Right renal cortex interstitium (tissue), 3 donors: ENCODE measurements at places on chromosomes 1 and 21.

DNA sequence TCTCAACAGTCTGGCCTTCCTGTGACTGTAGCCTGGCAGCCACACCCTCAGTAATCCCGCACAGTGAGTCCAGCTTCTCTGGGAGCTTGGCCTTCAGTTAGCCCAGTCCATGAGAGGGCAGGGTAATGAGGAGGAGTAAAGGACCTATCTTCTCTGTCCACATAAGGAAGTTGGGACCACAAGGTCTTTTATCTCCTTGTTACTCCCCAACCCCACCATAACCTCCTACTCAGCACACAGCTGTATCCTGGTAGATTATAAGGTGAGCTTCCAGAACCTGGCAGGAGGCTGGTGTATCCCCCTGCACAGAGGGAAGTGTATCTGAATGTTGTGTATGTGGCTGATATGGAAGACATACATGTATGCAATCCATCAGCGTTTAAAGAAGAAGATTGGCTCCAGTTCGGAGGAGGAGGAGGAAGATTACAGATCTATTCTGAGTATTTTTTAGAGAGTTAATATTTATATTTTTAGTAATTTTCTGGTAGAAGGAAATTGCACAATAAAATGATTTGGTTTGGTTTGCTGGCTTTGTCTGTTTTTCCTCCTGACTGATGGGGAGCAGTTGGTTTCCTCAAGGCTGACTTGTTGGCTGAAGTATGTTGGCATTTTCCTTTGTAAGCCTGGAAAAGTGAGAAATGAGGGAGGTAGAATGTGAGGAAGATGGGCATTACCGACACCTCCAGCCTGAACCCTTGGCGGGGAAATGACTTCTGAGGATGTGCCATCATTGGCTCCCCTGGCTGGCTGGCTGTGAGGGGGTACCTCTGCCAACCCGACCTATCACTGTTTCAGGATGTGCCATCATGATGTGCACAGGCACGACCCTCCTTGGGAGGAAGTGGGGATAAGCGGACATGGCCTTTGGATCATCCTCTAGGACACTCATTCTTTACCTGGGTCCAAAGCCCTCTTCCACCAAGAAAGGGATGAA lies 5.0 kb downstream of the C1orf226 start:
- DNase-seq = no peak

DNA sequence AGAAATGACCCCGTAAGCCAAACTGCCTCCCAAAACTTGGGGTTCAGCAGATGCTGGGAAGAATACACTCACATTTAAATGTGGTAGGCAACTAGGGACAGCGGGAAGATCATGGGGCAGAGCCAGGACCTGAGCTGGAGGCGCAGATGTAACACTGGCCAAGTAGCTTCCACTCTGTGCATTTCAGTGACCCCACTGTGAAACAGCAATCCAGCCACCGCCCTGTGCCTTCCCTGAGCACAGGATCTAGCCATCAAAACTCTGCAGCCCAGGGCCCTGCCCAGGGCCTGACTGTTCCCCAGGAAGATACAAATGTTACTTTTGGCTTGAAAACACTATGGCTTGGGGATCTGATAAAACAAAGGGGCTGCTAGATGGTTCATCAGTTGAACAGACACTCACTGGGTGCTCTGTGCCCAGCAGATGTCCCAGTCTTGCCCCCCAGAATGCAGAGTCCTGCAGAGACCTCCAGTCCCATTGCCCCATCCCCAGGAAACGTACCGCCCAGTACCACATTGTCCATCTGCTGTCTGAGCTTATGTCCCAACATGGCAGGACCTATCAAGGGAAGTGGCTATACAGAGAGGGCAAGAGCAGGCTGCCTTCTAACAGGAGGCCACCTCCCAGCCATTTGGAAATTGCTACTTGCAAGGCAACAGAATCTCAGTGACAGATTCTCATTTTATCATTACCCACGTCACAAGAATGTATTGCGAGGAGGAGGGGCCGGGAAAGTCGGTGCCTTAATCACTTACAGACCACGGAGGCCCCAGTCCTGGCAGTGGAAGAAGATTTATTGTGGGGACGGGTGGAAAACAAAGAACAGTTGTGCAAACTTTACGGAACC lies 124.0 kb downstream of the DMRTB1 start:
- no peak for DNase-seq

DNA sequence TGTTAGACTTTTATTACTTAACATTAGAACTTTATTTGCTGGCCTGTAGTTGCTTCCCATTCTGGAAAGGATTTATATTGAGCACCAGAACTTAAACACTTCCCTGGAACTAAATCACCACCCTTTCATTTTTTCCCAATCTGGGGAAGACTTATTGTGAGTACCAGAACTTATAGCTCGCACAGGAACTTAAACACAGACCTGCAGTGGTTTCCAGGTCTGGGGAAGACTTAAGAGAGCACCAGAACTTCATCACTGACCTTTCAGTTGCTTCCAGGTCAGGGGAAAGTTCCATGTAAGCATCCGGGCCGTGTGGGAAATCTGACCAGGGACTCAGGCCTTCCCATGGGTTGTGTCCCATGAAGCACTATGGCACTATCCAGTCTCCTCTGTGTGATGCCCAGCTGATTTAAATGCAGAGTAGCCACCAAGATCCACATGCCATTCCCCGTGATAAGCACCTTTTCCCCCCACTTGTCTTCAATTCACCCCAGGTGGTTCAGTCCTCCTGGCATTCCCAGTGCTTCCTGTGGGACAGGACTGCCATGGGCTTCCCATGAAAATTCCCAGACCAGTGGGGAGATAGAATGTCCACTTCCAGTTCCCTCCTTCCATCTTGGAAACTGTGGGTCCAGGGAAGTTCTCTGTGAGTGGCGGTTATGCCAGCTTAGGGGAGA lies 48.9 kb downstream of the C4BPA start:
- DNase-seq = no peak

GRCh38 chr1:91864017-91864700 lies 21.8 kb downstream of the TGFBR3 start:
- DNase-seq = no peak

DNA sequence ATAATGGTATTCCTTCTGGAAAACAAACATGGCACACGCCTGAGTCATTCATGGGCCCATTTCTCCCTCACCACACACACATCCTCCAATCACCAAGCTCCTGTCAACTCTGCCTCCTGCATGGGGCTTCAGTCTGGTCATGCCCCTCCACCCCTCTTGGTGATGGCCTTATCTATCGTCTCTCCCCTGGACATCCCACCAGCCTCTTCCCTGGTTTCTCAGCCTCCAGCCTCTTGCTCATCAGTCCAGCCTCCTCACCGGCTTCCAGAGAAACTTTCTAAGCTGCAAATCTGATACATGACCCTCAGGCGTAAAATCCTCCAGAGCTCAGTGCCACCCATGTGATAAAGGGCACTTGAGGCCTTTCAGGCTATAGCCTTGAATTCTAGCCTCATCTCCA lies 243.9 kb downstream of the FOXD2 start:
- no peak for DNase-seq

- no peak for DNase-seq
These were observed 672 bp downstream of the BCL2L15 start for GRCh38 chr1:113886417-113887401.

DNA sequence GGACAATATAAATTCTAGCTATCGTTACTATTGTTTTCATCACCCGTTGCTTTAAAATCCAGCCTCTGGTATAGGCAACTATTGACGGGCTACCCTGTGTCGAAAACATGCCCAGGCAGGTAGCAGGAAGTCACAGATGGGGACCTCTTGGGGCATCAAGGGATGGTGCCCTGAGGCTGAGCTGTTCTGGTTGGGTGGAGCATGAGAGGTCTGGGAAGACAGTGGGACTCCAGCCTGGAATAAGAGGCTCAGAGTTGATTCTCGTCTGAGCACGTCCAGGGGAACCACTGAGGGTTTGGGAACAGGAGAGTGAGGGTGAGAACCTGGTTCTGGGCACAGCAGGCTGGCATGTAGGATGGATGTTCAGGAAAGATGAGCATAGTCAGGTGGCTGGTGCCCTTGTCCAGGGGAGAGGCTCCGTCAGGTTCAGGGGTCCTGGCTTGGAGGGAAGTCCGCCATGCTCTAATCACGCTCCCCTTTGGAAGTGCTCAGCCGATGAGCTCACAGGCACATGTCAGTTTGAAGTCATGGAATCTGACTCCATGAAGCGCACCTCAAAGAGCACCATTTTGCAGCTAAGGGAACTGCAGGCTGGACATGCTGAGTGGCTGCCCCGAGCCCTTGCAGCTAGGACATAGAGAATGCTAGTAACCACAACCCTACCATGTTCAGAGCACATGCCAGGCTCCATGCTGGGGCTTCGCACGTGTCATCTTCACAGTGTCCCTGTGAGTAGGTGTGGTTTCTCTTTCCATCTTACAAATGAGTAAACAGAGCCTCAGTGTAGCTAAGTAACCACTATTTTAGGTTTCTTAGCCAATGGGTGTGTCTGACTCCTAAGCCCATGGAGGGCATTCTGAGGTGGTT lies 21.0 kb downstream of the PCSK9 start:
- DNase-seq = no peak

DNA sequence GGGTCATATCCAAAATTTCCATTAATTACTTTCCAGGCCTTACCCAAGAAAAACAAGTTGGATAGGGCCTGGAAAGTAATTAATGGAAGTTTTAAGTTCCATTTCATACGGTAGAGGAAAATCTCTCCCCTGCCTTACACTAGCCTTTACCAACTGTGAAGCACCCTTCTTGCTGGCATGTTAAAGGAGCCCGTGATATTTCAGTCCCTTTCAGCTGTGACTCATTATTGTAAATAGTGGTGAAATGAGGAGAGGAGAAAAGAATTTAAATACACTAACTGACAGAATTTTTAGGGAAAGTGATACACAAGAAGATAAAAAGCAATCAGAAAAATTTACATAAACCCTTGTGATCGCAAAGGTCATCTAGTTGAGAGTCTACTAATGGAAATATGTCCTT lies 20.3 kb upstream of the KAZN start:
- DNase-seq = no peak

DNA sequence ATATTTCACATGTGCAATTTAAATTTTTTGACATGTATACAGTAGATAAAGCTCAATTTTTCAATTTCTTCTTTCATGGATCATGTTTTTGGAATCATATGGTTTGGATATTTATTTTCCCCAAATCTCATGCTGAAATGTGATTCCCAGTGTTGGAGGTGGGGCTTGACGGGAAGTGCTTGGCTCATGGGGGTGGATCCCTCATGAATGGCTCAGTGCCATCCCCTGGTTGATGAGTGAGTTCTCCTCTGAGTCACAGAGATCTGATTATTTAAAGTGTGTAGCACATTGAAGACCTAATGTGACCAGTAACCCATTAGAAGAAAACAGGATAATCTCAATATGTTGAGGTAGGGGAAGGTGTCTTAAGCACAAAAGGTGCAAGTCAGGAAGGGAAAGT lies 9.1 kb upstream of the IFI16 start:
- peak; percentile 45 for DNase-seq

- no peak for DNase-seq
These were observed 215.8 kb downstream of the BARHL2 start for GRCh38 chr1:90501281-90501680.

DNA sequence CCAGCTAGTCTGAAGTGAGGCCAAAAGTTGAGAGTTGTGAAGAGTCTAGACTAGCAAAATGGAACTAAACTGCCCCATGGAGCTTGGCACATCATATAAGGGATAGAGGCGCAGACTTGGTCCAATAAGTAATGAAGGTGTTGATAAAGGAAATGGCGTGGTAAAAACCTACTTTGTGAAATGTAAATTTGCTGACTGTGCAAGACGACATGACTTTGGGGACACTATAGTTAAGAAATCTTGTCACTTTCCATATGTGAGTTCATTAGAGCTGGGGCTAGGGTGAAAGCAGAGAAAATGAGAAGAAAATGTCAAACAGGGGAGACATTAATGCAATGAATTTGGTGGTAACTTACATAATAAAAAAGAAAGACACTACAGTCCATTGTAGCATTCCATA lies 50.1 kb downstream of the CLDN17 start:
- no peak for DNase-seq

DNA sequence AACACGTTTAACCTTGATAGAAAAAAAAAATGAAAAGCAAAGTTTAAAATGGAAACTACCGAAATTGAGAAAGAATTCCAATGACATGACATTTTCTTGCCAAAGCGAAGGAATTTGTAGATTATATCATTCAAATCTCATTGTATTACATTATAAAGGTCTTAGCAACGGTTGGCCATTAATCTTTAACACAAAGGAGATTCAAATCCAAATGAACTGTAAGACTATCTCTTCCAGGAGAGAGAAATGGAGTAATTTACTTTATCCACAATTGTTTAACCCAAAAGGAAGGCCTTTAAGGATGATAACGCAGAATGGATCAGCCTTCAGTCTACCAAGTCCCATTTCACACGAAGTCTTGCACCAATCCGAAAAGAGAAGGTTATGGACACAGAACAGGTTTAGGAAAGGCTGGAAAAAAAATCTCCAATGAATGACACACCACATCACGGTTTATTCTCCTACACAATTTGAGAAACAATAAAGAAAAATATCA lies 1.5 kb downstream of the ENAH start:
- peak; percentile 27 for DNase-seq

- DNase-seq = no peak
These were observed 271.6 kb downstream of the KCNJ6 start for GRCh38 chr21:37644636-37645035.

GRCh38 chr1:167747988-167748387 lies 26.2 kb downstream of the MPZL1 start:
- no peak for DNase-seq

GRCh38 chr1:117308311-117308916 lies 58.8 kb upstream of the MAN1A2 start:
- no peak for DNase-seq

DNA sequence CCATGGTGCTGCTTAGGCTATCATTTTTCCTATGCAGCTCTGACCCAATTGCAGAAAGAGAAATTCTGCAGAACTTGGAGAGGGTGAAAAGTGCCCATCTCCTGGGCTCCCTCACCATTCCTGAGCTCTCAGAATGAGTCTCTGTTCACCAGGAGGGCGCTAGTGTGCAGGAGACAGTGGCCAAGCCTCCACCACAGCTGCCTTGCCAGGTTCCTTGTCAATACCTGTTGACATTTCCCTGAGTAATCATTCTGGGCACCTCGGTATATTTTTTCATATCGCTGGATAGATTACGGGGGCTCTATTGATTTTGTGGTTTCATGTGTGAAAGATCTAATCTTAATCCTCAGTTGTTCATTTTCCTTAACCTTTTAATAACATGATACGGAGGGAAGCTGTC lies 13.0 kb upstream of the C8B start:
- no peak for DNase-seq

- no peak for DNase-seq
These were observed 75.2 kb downstream of the FMO4 start for GRCh38 chr1:171389171-171389570.
